ENCODE measurements at places on chromosomes 5 and 9.
A peak's percentile ranks its signal among the peaks of the same experiment; 100 is the strongest.

GRCh38 chr9:81499021-81499454 lies 190.3 kb downstream of the TLE1 start:
- no peak for DNase-seq

DNA sequence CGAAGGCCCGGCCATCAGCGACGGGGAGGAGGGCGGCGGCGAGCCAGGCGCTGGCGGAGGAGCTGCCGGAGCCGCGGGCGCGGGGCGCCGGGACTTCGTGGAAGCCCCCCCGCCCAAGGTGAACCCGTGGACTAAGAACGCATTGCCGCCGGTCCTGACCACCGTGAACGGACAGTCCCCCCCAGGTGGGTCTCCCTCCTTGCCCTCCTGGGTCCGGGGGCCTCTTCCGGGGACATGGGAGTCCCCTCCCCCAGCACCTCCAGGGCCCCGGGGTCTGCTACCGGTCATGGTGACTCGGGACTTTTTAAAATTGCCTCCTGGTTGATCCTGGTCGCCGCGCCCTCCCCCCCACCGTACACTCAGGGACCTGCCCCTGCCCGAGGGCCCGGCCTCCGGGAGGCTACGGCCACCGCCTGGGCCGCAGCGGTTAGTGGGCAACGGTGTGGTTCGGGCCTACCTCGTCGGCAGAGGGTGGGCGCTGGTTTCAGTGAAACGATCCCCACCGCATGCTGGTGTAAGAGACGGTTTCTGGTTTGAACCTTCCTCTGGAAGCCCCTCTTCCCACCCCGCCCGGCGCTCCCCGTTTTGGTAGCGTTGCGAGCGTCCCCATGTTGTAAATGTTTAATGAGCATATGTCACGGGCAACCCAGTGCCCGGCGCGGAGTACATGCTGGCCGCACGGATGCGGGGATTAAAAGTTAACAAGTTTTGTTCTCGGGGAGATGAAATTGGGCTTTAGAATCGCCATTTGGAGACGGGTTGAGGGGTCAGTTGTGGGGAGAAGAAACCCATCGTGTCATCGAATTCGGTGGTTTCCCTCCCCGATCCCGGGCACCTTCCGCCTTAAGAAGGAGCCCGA lies 1.1 kb downstream of the LARP1 start:
- no peak for DNase-seq

GRCh38 chr5:143882520-143882919 lies 70.6 kb downstream of the HMHB1 start:
- no peak for DNase-seq

- DNase-seq, result no peak
These were observed 34.0 kb upstream of the CLINT1 start for GRCh38 chr5:157892974-157893373.

DNA sequence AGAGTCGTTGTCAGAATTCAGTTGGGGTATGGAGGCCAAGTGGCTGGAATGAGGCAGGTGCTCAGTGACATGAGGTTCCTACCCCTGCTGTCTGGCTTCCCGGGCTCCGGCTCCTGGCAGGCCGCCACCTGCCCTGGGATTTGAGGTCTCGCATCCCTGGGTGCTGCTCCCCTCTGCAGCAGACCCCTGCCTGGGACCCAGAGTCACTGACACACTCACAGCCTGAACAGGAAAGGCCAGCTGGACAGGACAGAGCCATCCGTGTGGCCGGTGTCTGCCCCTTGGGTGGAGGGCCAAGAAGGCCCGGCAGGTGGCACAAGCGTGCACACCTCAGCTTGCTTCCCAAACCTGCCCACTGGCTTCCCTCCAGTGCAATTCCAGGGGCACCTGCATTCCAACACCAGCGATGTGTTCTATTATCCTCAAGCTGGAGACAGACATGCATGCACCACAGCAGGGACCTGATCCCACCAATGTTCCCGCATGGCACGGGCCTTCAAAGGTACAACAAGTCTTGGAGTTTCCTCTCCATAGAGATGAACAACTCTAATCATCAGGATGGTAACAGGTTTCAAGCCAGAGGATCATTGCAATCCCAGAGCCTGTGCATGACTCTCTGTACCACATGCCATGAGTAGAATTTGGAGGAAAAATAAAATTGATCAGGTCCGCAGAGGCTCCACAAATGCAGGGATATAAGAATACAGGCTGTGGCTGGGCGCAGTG lies 45.6 kb upstream of the RNF130 start:
- no peak for DNase-seq

GRCh38 chr9:137273611-137274320 lies 3.8 kb upstream of the TOR4A start:
- DNase-seq, result no peak

GRCh38 chr5:34587355-34588241 lies 68.5 kb upstream of the RAI14 start:
- DNase-seq, result peak; percentile 12

DNA sequence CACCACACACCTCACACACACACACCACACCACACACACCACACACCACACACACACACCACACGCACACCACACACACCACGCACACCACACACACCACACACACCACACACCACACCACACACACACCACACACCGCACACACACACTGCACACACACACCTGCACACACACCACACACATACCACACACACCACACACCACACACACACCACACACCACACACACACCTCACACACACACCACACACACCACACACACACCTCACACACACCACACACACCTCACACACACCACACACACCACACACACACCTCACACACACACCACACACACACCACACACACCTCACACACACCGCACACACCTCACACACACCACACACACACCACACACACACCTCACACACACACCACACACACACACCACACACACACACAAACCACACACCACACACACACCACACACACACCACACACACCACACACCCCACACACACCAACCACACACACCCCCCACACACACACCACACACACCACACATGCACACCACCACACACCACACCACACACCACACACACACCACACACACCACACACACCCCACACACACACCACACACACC lies 73.7 kb downstream of the ARHGEF37 start:
- DNase-seq, result no peak

DNA sequence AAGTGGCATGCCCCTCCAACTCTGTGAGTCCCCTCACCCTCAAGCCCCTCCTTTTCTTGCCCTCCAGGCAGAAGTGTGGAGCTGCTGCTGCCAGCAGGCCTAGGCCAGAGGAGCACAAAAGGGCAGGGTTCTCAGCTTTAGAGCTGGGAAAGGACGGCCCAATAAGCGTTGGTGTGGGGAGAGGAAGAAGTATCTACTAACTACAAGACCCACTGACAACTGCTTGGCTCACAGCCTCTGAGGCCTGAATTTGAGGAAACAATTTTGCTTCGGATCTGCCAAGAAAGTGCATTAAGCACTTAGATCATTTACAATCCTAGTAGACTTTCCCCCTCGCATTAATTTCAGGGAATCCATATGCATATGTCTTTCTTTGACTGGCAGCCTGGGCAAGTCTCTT lies 179.4 kb downstream of the SNX18 start:
- DNase-seq, result no peak

DNA sequence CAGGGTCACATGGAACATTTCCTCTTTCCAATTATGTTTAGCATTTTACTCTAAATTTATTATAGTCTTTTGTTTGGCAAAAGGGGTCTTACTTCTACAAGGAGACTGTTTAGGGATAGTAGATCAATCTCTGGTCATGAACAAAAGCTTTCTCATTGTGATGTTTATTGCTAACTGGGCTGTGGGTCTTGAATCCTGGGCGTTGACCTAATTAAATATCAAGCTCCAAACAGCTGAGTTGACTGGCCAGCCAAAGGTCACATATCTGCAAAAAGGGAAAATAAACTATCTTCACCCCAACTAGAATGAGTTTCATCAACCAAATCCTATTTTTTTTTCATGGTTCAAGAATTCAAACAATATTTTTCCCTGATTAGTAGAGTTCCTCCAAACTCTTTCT lies 245.4 kb upstream of the TUT7 start:
- DNase-seq, result no peak

GRCh38 chr9:91143642-91144041 lies 218.1 kb downstream of the AUH start:
- DNase-seq, result no peak

DNA sequence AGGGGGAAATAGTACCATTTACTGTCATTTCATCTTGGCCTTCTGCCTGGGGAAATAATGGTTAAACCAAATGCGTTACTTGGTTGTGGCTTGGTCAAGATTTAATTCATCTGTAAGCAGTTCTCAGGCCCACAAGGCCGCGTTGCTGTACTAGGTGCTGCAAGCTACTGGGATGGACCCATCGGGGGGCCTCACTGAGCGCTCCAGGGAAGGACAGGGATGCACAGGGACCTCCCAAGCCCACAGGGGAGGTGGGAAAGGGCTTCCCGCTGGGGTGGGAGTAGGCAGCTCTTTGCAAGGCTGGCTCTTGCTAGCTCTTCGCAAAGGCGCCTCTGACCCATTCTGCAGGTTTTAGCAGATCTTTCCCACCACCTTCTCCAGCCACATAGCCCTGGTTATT lies 8.0 kb downstream of the GFPT2 start:
- DNase-seq, result no peak

DNA sequence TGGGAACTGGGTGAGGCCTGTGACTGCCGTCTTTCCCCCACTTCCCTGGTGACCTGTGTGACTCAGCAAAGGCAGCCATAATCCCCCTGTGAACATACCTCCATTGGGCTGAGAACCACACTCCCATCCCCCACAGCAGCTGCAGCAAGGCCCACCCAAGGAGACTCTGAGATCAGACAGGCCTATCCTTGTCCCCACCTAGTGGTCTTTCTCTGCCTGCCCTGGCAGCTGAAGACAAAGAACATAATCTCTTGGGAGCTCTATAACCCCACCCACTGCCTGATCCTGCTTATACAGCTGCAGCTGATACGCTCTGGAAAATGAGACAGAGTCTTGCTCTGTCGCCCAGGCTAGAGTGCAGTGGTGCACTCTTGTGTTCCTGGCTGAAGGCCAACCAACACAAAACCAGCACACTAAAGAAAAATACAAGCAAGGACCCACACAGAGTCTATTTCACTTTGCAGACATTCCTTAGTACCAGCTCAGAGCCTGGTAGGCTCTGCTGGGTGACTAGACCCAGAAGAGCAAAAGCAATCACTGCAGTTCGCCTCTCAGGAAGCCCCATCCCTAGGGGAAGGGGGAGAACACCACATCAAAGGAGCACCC lies 106.7 kb downstream of the MCTP1 start:
- DNase-seq, result peak; percentile 19

DNA sequence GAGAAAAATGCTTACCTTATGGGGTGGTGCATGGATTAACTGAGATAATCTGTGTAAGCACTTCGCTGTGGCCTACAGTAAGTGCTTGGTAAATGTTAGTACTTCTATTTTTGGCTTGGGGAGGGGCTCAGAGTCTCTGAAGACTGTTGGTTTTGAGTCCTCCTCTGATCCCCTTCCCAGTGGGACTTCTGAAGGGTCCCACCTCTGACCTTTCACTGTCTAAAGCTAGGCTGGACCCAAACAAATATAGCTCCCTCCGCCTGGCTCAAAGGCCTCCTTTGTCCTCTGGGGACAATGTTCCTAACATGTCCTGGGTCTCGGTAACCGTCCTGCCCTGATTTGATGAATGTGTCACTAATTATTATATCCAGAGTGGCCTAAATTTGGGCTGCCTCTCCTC lies 34.8 kb downstream of the CAMK2A start:
- no peak for DNase-seq

GRCh38 chr5:127369796-127370195 lies 79.2 kb downstream of the MEGF10 start:
- DNase-seq, result no peak

DNA sequence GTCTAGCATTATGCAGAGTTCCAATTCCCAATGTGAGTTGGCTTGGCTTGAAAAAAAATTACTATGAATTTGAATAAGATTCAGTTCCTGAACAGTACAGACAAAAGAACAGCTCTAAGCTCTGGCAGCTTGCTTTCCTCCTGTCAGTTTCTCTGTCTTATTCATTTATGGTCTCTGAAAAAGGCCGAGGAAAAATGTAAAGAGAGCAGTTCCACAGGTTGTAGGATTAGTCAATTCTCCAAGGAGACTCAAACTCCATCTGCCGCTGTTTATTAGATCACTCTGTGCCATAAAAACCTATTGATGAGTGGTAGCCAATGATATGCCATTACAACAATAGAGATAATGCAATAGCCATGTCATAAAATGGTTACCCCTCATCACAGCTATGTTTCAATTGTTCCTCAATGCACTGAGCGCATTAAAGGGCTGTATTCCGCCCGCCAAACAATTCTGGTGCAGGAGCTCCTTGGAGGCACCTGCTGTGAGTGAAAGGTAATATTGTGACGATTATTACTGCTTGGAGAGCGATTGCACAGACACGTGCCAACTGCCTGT lies 188.2 kb downstream of the ARRDC3 start:
- no peak for DNase-seq

- DNase-seq, result no peak
These were observed 293.9 kb downstream of the ZSWIM6 start for GRCh38 chr5:61625681-61626621.

GRCh38 chr5:39062104-39062503 lies 12.1 kb downstream of the RICTOR start:
- DNase-seq, result no peak

DNA sequence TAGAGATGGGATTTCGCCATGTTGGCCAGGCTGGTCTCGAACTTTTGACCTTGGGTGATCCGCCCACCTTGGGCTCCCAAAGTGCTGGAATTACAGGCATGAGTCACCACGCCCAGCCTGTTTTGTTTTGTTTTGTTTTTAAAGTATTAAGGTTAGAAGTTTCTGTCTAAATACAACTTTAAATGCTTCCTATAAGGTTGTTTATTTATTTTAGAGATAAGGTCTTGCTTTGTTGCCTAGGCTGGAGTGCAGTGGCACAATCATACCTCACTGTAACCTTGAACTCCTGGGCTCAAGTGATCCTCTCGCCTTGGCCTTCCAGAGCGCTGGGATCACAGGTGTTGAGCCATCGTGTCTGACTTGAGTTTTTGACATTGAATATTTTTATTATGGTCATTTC lies 11.4 kb downstream of the MRRF start:
- DNase-seq, result no peak

GRCh38 chr5:15647251-15647650 lies 147.3 kb downstream of the FBXL7 start:
- no peak for DNase-seq

- DNase-seq, result no peak
These were observed 98.6 kb upstream of the SLC25A48 start for GRCh38 chr5:135735831-135736230.

DNA sequence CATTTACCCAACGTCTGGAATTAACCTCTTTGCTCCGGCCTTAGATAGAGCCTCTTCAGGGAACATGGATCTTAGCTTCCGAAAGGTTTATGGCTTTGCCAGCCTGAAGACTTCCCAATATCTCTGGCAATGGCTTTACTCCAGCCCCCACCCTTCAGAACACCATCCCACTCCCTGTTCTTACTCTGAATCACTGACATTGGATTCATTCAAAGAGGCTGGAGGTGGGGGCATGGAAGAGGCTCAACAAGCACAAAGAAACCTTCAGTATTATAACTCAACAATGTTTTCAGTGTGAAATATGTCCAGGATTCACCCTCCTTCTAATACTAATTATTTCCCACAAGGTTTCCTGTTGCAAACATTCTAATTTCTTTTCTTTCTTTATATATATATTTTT lies 91.5 kb downstream of the ASTN2 start:
- DNase-seq, result no peak

All from Kasumi-1 (cell line).